ENCODE measurements at places on chromosomes 5 and 9. TPM values are rescaled to one million over a fixed set of nuclear protein-coding genes. Genes with fewer than 3 reads are reported as not detected.
A peak's percentile ranks its signal among the peaks of the same experiment; 100 is the strongest.

- H3K4me1 ChIP-seq: no peaks in the 10 kb centered on the region
- no peak overlapping the region for H3K27ac ChIP-seq
- no peaks in the 10 kb centered on the region for H3K27me3 ChIP-seq
- no peaks in the 10 kb centered on the region for H3K36me3 ChIP-seq
- H3K4me3 ChIP-seq: no peak overlapping the region
These were observed 2086.5 kb upstream of the C9orf72 start for GRCh38 chr9:29659736-29660135.

IL13 gene
- not detected for total RNA-seq

GRCh38 chr5:178426326-178427130 is 163.7 kb downstream of the COL23A1 start:
- H3K36me3 ChIP-seq: no peaks in the 10 kb centered on the region
- no peaks in the 10 kb centered on the region for H3K4me1 ChIP-seq
- H3K27ac ChIP-seq: no peak overlapping the region
- no peak overlapping the region for H3K4me3 ChIP-seq

CDH9 gene
- not detected for total RNA-seq

DNA sequence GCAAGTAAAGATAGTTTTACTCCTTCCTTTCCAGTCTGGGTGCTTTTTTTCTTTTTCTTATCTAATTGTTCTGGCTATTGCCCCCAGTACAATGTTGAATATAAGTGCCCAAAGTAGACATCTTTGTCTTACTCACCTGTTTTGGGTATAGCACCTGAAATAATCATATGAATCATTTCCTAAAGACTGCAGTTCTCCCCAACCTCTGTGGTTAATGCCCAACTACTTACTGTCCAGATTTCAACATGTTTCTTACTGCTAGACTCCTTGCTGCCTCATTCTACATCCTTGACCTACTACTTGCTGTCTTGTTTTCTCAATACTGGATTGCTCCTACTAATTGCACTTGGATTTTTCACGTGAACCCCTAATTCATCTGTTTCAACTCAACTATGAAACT is 8.8 kb upstream of the HSDL2 start:
- no peaks in the 10 kb centered on the region for H3K4me1 ChIP-seq
- H3K36me3 ChIP-seq: no peaks in the 10 kb centered on the region
- no peaks in the 10 kb centered on the region for H3K27me3 ChIP-seq
- DNase-seq: no peak
- H3K4me3 ChIP-seq: no peak overlapping the region
- H3K27ac ChIP-seq: no peak overlapping the region

DNA sequence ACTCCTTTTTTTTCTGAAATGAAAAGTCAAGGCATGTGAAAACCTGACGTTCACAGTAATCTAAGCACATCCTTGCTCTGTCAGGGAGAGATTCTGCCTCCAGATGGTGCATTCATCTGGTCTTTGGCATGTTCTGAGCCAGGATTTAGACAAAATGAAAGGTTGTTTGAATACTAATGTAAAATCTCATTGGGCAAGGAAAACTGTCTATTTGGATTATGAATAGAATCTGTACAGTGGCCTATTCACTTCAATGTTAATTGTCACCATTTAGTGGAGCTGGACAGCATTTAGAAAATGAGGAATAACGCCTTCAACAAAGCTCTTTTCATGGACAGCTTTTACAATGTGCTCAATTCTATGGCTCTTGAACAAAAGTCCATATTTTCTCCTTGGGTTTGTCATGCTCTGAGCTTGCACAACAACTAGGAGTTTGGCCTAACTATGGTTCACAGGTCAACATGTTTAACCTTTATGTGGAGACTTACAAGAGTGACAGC is 28.9 kb downstream of the ARHGEF28 start:
- H3K36me3 ChIP-seq: no peaks in the 10 kb centered on the region
- DNase-seq: no peak
- H3K4me3 ChIP-seq: no peak overlapping the region
- H3K27ac ChIP-seq: no peak overlapping the region
- H3K4me1 ChIP-seq: no peaks in the 10 kb centered on the region

GRCh38 chr5:171223927-171224326 is 85.1 kb upstream of the TLX3 start:
- H3K36me3 ChIP-seq: no peaks in the 10 kb centered on the region
- no peaks in the 10 kb centered on the region for H3K4me1 ChIP-seq
- H3K27ac ChIP-seq: no peak overlapping the region
- no peak for DNase-seq
- no peaks in the 10 kb centered on the region for H3K27me3 ChIP-seq

GRCh38 chr9:6412487-6413364 is at the start of gene UHRF2:
UHRF2 (plus strand) TSS chr9:6413199; CDS start chr9:6413491, 292 bp downstream.
- peak; percentile 97 for DNase-seq
- H3K27ac ChIP-seq: peak within 1 kb of the TSS; percentile 81
- no peaks in the 10 kb centered on the region for H3K4me1 ChIP-seq
- H3K4me3 ChIP-seq: peak within 1 kb of the TSS; percentile 72
- H3K36me3 ChIP-seq: no peaks in the 10 kb centered on the region
- H3K27me3 ChIP-seq: no peaks in the 10 kb centered on the region

TTC1 gene
- total RNA-seq: 85.0 TPM

IRGM gene
- 1.9 TPM for total RNA-seq
